PC-3 (cell line): ENCODE measurements at places on chromosomes 6 and 20. TPM values are rescaled to one million over a fixed set of nuclear protein-coding genes. Genes with fewer than 3 reads are reported as not detected.

Gene SPO11
- total RNA-seq = not detected in 2 replicates

Gene FUT9
- total RNA-seq = 0.04 TPM in 1 of 2 replicates, not detected in the other

Gene ESR1
- 2.2 and 5.9 TPM in 2 replicates for total RNA-seq

Gene TRAPPC3L
- total RNA-seq = not detected in 2 replicates

Gene AKAP12
- 109 and 146 TPM in 2 replicates for total RNA-seq

Gene C20orf144
- total RNA-seq = 0.17 TPM in 1 of 2 replicates, not detected in the other

Gene ENPP5
- total RNA-seq = 0.04 TPM in 1 of 2 replicates, not detected in the other

Gene PPIL6
- 0.62 and 2.1 TPM in 2 replicates for total RNA-seq

Gene DDO
- total RNA-seq = not detected in 2 replicates

DNA sequence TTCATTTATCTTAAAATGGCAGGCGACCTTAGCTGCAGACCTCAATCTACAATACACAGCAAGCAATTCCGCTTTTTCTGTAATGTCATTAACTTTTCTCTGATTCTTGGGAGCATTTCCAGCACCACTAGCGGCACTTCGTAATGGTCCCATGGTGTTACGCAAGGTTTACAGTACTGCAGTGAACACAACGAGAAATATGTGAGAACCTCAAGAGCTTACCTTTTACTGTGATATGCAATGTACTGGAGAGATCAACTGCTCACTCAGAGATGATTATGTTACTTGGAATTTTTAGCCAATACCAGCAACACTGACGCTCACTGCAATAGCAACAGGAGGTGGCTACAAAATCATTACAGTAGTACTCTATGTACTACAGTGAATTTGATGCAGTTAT is 2.8 kb upstream of the CEP43 start:
- DNase-seq = no peak

DNA sequence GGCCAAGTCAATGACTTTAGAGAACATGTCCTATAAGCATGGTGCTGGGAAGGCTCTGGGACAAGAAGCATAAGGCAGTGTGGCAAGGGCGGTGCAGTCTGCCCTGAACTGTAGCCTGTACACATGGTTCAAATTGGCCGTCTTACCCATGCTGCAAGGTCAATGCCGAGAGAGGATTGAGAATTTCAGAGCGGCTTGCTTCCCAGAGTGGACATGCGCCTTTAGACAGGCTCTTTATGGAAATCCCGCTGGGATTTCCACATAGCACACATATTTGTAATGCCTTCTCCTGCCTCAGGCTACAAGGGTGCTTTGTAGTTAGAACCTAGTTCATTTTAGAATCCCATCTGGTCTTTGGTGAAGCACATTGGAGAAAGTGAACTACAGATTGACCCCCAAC is 36.1 kb upstream of the CEP162 start:
- no peak for DNase-seq

DNA sequence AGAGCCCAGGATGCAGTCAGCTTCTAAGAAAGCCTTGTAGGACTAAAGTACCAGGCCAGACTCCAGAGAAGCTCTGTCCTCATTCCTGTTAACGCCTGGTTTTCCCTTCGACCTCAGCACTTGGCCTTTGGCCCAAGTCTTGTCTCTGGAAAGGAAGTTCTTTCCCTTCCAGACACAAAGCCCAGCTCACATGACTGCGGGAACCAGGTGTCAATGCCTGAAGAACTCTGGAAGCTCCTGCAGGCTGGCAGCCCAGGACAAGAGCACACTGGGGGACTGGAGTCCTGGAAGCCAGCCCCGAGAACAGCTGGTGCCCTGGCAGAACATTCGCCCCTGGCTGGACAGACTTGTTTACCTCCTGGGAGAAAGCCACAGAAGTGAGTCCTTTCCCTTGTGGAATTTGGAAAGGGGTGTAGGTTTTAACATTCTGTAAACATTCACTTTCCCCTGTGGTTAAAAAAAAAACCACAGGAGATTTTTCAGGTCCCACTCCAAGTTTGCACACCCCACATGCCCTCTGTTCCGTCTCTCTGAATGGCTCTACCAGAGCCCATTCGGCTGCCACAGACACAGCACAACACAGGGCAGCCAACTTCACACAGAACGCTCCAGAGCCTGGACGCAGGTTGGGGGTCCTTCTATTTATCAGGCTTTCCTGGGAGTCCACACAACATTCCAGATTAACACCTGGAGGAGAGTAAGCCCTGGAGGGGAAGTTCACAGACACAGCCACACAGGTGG is 18.1 kb downstream of the ACSS1 start:
- DNase-seq = peak; percentile 79

- no peak for DNase-seq
Measured at GRCh38 chr6:113856375-113856624, 845 bp upstream of the MARCKS start.

DNA sequence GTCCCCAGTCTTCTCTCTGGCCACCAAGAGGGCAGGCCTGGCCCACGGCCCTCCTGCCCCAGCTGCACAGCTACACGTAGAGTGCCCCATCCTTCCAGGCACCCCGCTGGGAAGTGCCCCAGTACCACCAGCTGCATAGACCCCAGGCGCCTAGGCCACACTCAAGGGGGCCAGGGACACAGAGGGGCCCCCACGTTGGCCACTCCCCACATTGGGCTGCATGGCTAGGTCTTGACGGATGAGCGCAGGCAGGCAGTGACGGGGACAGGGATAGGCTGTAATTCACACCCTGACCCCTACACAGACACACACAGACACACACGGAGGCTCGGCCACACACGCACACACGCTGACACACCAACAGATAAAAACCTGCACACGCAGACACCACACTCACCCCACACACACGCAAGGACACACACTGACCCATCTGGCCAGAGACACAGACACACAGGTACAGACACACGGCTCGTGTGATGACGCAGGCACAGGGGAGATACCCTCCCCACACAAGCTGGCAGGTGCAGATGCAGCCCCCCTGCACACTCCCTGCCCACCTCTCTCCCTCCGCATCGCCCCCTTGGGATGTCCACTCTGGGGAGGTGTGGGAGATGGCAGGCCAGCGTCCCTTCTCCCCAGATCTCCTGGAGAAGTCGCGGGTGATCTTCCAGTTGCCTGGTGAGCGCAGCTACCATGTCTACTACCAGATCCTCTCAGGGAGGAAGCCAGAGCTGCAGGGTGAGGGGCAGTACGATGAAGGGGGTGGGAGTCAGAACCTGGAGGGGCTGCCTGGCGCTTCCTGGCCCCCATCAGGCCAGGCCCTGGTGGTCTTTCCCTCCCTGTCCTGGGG is 30.0 kb downstream of the MYH7B start:
- DNase-seq = no peak

DNA sequence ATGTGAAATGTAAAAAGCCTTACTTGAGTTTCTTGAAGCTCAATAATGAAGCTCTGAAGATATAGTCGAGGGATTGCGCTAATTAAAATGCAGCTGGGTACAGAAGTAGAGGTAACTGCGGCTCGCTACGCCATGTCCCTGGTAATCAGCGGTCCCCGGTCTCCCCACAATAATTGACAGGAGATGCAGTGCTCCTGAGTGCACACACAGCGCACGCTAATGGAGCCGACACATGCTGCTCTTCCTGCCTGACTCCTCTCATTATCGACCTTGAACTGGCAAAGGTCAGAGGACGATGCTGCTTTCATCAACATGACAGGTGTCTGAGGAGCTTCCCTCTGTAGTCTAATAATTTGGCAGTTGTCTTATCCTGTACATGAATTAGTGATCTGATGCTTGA is 365.9 kb downstream of the RNF144B start:
- no peak for DNase-seq

DNA sequence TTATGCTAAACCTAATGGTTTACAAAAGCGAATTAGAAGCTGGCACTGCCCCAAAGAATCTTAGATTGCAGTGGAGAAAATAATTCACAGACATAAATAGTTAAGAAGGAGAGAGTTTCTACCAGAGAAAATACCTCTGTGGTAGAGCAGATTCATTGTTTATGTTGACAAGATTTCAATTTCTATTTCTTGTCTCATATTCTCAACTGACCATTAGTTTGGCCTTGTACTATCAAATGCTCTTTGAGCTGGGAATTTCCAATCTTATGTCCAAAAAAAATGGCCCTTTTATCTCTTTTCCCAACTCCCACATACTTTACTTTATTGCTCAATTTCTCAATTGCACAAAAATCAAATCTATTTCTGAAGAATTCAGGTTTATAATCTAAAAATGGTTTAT is 804.1 kb upstream of the CITED2 start:
- DNase-seq = no peak

DNA sequence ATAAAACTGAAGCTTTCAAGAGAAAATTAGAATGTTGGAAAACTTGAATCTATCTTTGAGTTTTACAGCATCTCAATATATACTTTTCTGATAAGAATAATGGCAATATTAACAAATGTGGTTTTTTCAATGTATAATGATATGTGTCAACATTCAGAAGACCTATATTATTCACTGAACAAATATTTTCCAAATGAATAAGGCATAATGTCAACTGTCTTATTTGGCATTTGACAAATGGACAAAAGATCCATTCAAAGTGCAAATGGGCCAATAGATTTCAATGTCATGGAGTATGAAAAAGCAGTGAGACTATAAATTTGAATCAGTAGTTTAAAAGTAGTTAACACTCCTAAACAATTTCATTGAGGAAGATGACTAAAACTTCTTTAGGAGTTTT is 20.9 kb downstream of the LMBRD1 start:
- DNase-seq = peak; percentile 72

DNA sequence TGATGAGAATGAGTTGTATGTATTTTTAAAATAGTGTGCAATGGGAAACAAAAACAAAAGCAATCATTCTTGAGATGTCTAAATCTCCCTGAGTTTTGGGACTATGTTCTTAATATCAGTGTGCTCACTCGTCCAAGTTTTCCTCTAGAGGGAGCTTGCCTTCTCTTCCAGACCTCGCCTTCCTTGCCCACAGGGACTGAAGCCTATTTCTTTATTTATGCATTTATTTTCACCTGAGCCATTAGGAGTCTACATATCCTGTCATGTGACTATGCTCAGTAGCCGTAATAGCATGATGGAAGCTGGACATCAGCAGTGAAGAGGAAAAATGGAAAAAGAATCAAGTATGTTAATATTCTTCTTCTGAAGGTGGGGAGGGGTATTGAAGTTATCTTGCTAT is 131.2 kb downstream of the SH3BGRL2 start:
- DNase-seq = peak; percentile 39

GRCh38 chr6:144158133-144158532 is 7.8 kb downstream of the STX11 start:
- DNase-seq = peak; percentile 67

- DNase-seq = no peak
Measured at GRCh38 chr6:152821525-152821924, 70.9 kb downstream of the VIP start.

- no peak for DNase-seq
Measured at GRCh38 chr6:151276112-151276740, 36.5 kb downstream of the AKAP12 start.

GRCh38 chr6:5896476-5897200 is 110.1 kb downstream of the NRN1 start:
- DNase-seq = no peak

- no peak for DNase-seq
Measured at GRCh38 chr6:17036065-17036393, 65.8 kb upstream of the STMND1 start.

DNA sequence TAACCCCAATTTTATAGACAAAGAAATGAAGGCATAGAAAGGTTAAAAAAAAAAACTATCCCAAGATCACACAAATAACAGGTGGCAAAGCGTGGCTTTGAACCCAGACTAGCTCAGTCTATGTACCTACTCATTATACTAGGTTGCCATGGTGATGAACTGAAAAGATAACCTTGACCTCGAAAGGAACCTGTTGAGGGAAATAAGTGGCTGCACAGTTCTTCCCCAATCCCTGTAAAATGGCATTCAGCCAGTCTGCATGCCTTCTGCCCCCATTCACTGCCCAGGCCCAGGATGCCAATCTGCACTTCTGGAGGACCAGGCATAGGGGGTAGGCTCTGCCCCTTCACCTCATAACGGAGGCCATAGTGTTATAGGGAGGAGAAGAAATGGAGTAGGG is 295.2 kb downstream of the PTPRT start:
- DNase-seq = no peak

- peak; percentile 28 for DNase-seq
Measured at GRCh38 chr20:3900187-3900604, 11.0 kb downstream of the PANK2 start.

GRCh38 chr20:41141153-41141815 is 3.9 kb downstream of the PLCG1 start:
- DNase-seq = no peak

DNA sequence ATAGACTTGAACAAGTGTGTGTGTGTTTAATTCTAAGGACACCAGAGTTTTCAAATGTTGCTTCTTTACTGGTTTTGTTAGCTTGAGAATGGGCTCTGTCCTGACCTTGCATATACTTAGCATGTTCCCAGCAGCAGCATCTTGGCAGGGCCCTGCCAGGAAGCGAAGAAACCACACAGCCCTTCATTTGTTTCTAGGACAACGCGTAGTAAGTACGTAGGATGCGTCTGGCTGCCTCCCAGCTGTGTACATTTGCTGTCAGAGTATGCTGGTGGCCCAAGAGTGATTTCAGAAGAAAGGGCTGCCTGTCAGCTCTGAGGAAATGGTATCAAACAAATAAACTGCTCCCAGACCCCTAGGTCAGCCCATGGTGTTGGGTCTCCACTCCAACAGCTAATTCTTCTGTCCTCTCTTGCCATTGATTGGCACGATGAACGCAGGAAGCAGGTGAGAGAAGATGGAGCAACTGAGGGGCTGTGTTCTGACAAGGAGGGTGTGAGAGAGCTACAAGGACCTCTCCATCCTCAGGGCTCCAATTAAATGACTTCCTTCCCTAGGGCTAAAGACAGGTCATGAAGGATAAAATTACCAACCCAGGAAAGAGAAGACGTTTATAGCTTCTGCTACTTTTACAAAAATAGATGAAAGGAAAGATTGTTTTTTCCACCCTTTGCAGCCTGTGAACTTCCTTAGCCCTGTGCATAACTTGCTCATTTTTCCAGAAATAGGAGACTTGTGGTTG is 55.9 kb upstream of the HDDC2 start:
- DNase-seq = no peak

- no peak for DNase-seq
Measured at GRCh38 chr6:53074347-53074746, 9.1 kb downstream of the FBXO9 start.

DNA sequence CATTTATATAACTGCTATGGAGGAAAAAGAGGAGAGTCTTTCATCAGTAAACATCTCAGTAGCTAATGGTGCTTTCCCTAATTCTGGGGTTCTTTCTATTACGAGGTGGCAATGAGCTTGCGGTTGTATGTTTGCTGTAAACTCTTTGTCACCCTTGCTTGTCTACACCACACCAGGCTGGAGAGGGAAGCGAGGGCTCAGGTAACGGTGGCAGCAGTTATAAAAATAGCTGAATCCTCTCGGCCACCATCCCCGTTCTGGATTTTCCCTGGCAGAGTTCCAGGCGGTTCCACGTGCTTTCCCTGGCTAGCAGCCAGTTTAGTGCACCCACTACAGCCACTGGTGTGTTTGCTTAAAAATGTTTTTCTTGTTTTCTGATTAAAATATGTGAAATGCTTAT is 39.0 kb downstream of the MAS1 start:
- no peak for DNase-seq

DNA sequence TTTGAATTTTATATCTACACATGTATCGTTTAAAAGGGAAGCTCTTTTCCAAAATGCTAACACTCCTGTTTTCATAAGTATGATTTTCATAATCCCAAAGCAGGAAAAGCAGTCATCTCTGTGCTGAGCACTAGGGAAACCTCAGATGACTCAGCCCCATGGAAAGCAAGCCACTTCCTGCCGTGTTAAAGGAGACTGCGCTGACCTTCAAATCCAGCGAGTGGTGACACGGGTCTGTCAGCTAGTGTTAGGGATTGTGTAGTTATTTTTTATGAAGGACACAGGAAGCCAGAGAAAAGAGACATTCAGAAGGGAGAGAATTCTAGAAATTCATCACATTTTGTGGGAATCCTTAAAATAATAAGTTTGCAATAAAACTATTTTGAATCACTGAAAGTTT is 57.0 kb upstream of the CD93 start:
- peak; percentile 88 for DNase-seq
